ENCODE measurements at places on chromosomes 12 and 14.

DNA sequence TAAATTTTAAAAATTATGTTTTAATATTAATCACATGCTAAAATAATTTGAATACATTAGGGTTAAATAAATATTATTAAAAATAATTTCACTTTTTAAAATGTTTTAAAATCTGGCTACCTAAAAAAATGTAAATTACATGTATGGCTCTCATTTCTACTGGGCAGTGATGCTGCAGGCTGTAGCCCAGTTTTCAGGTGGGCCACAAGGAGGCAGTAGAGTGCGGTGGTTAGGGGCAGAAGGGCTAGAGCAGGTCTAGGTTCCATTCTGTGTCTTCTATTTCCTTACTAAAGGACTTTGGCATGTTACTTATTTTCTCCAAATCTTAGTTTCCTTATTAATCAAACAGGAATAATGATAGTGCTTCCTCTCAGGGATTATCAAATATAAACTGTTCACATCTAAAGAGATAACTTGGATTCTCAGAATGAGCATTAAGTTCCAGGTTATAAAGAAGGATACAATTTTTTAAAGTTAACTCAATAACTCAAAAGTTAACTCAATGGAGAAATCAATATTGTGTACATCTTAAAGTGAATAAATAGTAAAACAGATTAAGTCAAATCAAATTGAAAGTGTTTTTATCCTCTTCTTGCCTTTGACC, 54.9 kb upstream of the OVCH1 start:
- no peak for DNase-seq

- DNase-seq: no peak
Observed at GRCh38 chr14:60324837-60325236, 75.8 kb downstream of the PPM1A start.

DNA sequence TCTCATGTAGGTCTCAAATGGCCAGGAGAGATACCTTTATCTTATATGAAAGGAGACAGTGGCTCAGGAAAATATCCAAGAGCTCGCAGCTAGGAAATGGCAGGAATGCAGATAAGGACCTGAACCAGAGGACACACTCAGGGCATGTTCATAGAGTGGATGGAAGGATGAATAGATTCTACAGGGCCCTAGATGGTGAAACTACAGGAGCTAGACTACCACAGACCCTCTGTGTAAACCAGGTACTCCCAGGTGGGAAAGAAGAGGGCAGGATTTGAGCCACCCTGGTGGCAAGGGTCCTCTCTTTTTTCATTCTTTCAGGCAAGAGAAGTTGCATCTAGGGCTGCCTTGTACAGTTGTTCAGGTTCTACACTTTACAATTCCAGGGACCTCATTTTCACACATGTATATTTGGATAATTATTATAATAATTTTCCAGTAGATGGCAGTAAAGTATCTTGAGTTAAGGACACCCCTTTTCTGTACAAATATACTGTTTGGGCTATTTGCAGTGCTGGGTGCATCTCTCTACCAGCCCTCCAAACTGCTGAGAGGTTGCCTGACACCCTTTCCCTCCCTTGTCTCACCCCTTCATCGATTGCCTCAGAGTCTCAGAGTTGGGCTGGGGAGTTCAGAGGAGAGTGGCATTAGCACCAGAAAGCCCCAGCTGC, 10.5 kb upstream of the ZDHHC22 start:
- no peak for DNase-seq

DNA sequence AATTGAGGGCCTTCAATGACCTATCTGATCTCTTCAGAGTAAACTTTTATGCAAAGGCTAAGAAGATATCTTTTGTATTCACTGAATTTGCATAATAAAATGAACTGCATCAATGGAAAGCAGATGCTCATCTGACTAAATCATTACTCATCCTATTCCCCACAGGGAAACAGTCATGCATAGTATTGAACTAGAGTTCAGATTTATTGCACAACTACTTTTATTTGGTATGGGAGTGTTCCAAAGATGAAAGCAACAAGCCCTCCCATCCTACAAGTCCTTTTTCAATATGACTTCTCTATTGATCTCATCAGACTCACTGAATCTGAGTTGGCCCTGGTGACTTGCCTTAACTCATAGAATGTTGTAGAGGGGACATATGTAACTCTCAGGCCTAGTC, 159.8 kb downstream of the KITLG start:
- no peak for DNase-seq

- DNase-seq: no peak
Observed at GRCh38 chr12:22406627-22407026, 72.1 kb upstream of the ST8SIA1 start.

Data from amygdala (tissue), 56 donors.